Natural killer cell treated with Interleukin-12 subunit alpha and Interleukin-12 subunit beta and Interleukin-15 and Interleukin-18, amount 100 ng/mL, for 72 hours (primary cell): ENCODE measurements at places on chromosomes 7 and 10. TPM values are rescaled to one million over a fixed set of nuclear protein-coding genes. Genes with fewer than 3 reads are reported as not detected.

- peaks cover 13% of the 10 kb centered on the region for H3K27me3 ChIP-seq
- no peak overlapping the region for H3K27ac ChIP-seq
- peaks cover 2% of the 10 kb centered on the region for H3K4me1 ChIP-seq
- DNase-seq: no peak
Observed at GRCh38 chr7:116172353-116172752, 38.0 kb upstream of the TES start.

DNA sequence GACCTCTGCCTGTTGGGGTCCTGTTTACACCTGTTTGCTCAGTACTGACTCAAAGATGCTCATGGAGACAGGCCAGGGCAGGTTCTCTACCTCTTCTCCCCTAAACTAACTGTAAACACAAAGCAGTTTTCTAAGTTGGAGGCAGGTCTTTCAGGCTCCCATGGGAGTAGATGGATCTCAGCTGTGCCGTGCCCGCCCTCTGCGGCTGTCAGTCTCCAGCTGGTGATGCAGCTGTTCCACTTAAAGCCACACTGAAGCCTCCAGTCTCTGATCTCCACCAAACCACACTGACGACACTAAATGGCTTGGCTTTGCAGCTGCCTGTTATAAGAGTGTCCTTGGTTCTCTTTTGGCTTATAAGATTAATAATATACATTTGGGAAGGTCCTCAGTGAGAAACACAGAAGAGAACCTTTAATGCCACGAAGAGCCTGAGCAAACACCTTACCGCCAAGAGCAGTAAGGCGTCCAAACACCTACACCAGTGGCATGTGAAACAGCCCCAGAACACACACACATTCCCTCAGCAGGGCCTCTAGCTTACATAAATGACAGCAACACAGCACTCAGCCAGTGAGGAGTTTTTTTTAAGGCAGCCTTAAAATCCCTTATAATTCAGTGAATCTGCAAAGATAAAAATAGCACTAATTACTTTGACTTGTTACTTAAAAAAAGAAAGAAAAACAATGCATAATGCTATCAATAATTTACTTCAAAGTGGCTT is 60.4 kb upstream of the KCNIP2 start:
- no peak for DNase-seq
- H3K4me3 ChIP-seq: no peak overlapping the region
- no peaks in the 10 kb centered on the region for H3K36me3 ChIP-seq
- H3K27me3 ChIP-seq: no peaks in the 10 kb centered on the region

DNA sequence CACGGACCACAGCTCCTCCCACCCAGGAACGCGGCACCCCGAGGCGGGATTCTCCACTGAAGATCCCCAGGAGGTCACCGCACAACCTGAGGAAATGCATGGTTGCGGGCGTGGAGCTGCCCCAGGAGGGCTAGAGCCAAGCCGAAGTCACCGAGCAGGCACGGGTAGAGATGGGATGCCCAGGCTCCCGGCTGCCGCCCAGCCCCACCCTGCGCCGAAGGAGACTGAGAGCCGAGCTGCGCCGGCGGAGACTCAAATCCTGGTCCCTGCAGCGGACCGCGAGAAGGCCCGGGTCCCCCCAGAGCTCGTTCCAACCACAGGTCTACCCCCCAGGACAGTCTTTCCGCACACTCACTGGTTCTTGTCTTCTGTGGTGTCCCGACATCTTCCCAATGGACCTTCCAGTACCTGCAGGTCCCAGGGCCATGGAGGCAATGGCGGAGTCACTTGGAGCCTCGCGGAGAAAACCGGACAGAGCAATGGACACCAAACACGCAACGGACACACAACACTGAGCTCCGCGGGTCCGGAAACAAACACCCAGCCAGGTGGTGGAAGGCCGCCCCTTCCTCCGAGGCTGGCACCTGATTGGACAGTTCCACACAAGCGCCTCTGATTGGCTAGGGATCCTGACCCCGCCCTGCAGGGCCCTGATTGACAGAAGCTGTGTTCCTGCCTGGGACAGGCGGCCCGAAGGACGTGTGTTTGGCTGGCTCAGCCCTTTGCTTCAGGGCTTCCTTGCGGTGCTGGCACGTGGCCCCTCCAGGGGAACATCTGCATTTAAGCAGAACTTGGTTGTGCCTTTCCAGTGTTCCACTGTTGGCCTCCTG is 331.9 kb upstream of the NUPR2 start:
- peaks cover 34% of the 10 kb centered on the region for H3K36me3 ChIP-seq
- no peak for DNase-seq
- H3K4me3 ChIP-seq: no peak overlapping the region
- H3K27me3 ChIP-seq: no peaks in the 10 kb centered on the region
- H3K27ac ChIP-seq: no peak overlapping the region

- no peak overlapping the region for H3K27ac ChIP-seq
- DNase-seq: no peak
- H3K27me3 ChIP-seq: peaks cover 36% of the 10 kb centered on the region
- no peak overlapping the region for H3K4me3 ChIP-seq
- H3K36me3 ChIP-seq: no peaks in the 10 kb centered on the region
- no peaks in the 10 kb centered on the region for H3K4me1 ChIP-seq
Observed at GRCh38 chr7:116610210-116610609, 61.8 kb upstream of the MET start.

The FXYD4 gene
- total RNA-seq: not detected

The ADAM12 gene
- total RNA-seq: 0.48 TPM

The FLNC gene
- not detected for total RNA-seq

The UNC5B gene
- total RNA-seq: not detected

The ARMC3 gene
- not detected for total RNA-seq

The RAB18 gene
- 70.6 TPM for total RNA-seq

The MTERF1 gene
- 23.1 TPM for total RNA-seq
